ENCODE measurements at places on chromosomes 5 and 9. TPM values are rescaled to one million over a fixed set of nuclear protein-coding genes. Genes with fewer than 3 reads are reported as not detected.
A peak's percentile ranks its signal among the peaks of the same experiment; 100 is the strongest.

GMCL2 gene
- not detected for total RNA-seq

- DNase-seq = no peak
- H3K27me3 ChIP-seq = no peaks in the 10 kb centered on the region
- no peak overlapping the region for H3K4me3 ChIP-seq
- no peak overlapping the region for H3K27ac ChIP-seq
- H3K36me3 ChIP-seq = no peaks in the 10 kb centered on the region
Observed at GRCh38 chr5:11803436-11803835, 100.8 kb downstream of the CTNND2 start.

- peaks cover 54% of the 10 kb centered on the region for H3K4me1 ChIP-seq
- no peak overlapping the region for H3K27ac ChIP-seq
- no peaks in the 10 kb centered on the region for H3K27me3 ChIP-seq
Observed at GRCh38 chr5:138461343-138462125, 3.7 kb upstream of the EGR1 start.

GRCh38 chr5:38816083-38817030 lies 29.5 kb upstream of the OSMR start:
- H3K27me3 ChIP-seq = no peaks in the 10 kb centered on the region
- H3K36me3 ChIP-seq = no peaks in the 10 kb centered on the region
- H3K4me1 ChIP-seq = no peaks in the 10 kb centered on the region
- no peak overlapping the region for H3K4me3 ChIP-seq
- H3K27ac ChIP-seq = no peak overlapping the region

GRCh38 chr5:84215521-84215920 lies 169.2 kb downstream of the EDIL3 start:
- no peaks in the 10 kb centered on the region for H3K4me1 ChIP-seq
- no peak overlapping the region for H3K27ac ChIP-seq
- no peak for DNase-seq

DNA sequence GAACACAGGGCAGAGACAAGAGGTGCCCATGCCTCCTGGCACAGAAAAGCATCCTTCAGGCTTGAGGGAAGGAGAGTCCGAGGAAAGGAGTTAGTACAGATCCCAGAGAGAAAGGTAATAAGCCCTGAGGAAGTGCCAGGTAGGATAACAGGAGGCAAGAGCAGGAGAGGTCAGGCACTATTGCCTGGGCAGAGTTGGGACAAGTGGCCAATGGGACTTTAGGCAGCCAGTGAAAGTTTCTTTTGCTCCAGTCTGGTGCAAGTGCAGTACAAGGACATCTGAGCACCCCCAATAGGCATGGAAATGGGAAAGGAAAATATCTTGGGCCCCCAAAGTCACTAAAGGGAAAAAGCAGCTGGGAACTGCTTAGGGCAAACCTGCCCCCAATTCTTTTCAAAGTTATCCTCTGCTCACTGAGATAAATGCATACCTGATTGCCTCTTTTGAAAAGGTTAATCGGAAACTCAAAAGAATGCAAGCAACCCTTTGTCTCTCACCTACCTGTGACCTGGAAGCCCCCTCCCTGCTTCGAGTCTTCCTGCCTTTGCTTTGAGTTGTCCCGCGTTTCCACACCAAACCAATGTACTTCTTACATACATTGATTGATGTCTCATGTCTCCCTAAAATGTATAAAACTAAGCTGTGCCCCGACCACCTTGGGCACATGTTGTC lies 46.5 kb downstream of the ELOVL7 start:
- no peak for DNase-seq
- H3K36me3 ChIP-seq = no peaks in the 10 kb centered on the region
- H3K4me1 ChIP-seq = no peaks in the 10 kb centered on the region

DNA sequence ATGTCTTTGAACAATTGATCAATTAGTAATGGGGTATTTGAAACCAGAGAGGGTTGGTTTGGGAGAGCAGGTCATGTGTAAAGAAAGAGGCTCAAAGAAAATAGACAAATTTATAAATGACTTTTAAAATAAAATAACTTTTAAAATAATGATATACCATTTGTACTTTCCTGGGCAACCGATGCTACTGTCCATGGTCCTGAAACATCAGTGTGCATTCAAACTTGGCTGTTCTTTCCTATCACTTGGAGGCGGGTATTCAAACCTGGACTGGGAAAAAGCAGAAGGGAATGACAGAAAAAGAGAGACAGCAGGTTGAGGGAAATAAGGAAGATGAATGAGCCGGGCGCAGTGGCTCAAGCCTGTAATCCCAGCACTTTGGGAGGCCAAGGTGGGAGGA lies 1446.4 kb upstream of the WWC1 start:
- H3K4me1 ChIP-seq = no peaks in the 10 kb centered on the region
- H3K36me3 ChIP-seq = no peaks in the 10 kb centered on the region
- H3K27me3 ChIP-seq = no peaks in the 10 kb centered on the region
- DNase-seq = no peak
- H3K4me3 ChIP-seq = no peak overlapping the region

LHX3 gene
- not detected for total RNA-seq

DNA sequence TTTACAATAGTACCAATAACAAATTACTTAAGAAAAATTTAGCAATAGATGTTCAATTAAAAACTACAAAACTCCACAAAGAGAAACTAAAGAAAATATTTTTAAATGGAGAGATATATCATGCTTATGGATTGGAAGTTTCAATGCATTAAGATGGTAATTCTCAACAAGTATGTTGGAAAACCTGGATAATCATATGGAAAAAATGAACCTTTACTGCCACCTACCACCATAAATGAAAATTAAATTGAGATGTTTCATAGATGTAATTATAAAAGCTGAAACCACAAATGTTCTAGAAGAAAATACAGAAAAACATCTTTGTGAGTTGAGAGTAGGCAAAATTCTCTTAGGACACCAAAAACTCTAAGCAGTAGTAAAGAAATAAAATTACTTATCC lies 121.7 kb downstream of the ANKRD18B start:
- H3K36me3 ChIP-seq = no peaks in the 10 kb centered on the region
- no peak overlapping the region for H3K27ac ChIP-seq
- H3K4me1 ChIP-seq = no peaks in the 10 kb centered on the region
- no peak for DNase-seq
- H3K27me3 ChIP-seq = no peaks in the 10 kb centered on the region

DNA sequence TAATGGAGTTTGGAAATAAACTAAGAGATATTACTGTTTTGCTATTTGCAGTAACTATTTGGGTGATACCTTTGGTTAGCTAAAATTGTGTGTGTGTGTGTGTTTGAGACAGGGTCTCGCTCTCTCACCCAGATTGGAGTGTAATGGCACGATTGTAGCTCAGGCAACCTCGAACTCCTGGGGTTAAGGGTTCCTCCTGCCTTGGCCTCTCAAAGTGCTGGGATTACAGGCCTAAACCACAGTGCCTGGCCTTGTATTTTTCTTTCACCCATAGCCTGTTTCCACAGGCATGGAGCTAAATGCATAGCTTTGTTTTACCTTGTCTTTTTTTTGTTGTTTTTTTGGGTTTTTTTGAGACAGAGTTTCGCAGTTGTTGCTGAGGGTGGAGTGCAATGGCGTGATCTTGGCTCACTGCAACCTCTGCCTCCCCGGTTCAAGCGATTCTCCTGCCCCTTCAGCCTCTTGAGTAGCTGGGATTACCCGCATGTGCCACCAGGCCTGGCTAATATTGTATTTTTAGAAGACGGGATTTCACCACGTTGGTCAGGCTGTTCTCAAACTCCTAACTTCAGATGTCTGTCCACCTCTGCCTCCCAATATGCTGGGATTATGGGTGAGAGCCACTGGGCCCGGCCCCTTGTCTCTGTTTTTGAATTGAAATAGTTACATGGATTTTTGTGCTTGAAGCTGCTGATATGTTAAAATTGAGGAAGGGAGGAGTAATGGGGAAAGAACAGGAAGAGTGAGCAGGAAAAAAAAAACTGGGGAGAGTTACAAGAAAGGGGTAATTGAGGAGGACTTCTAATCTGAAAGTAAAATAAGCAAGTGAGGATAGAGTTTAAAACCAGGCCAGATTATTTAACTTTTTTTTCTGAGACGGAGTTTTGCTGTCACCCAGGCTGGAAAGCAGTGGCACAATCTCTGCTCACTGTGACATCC lies 5.7 kb downstream of the GPBP1 start:
- H3K27me3 ChIP-seq = no peaks in the 10 kb centered on the region
- H3K27ac ChIP-seq = peak overlapping the region; percentile 37
- H3K36me3 ChIP-seq = peaks cover 7% of the 10 kb centered on the region
- H3K4me1 ChIP-seq = peaks cover 81% of the 10 kb centered on the region

GRCh38 chr5:6759401-6759800 lies 46.2 kb downstream of the TENT4A start:
- no peaks in the 10 kb centered on the region for H3K4me1 ChIP-seq
- H3K27me3 ChIP-seq = no peaks in the 10 kb centered on the region
- H3K4me3 ChIP-seq = no peak overlapping the region
- no peak for DNase-seq

ANGPTL2 gene
- 29.5 TPM for total RNA-seq

DNA sequence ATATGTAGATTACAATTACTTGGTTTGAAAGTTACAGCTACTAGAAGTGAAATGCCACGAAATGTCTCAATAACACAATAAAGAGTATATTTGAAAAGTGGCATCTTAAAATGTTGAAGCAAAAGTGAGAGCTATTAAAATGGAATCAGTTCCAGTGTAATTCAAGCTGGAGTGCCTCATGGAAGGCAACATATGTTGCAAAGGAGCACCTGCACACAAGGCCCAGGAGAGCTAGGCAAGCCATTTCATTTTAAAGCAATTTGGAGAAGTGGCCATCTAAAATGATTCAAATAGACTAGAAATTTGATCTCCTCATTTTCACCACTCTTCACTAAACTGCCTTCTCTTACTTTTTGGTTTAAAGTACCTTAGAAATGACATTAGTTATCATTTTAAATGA lies 167.8 kb downstream of the GABRB2 start:
- no peaks in the 10 kb centered on the region for H3K36me3 ChIP-seq
- H3K27me3 ChIP-seq = no peaks in the 10 kb centered on the region
- H3K4me3 ChIP-seq = no peak overlapping the region
- no peak for DNase-seq
- no peaks in the 10 kb centered on the region for H3K4me1 ChIP-seq

- no peak for DNase-seq
- H3K36me3 ChIP-seq = no peaks in the 10 kb centered on the region
- peaks cover 10% of the 10 kb centered on the region for H3K4me1 ChIP-seq
- H3K27me3 ChIP-seq = no peaks in the 10 kb centered on the region
- no peak overlapping the region for H3K27ac ChIP-seq
Observed at GRCh38 chr5:138651058-138651766, 76.0 kb upstream of the HSPA9 start.

LYRM7 gene
- total RNA-seq = 8.2 TPM

GRCh38 chr5:54362434-54362833 lies 52.1 kb upstream of the ARL15 start:
- H3K36me3 ChIP-seq = no peaks in the 10 kb centered on the region
- no peak for DNase-seq
- H3K27me3 ChIP-seq = no peaks in the 10 kb centered on the region
- no peak overlapping the region for H3K27ac ChIP-seq
- H3K4me1 ChIP-seq = peaks cover 6% of the 10 kb centered on the region

AK3 gene
- total RNA-seq = 116 TPM

KCNT1 gene
- not detected for total RNA-seq

CD74 gene
- total RNA-seq = 537 TPM

SLC12A7 gene
- total RNA-seq = 21.6 TPM

TPPP gene
- 45.7 TPM for total RNA-seq

GRCh38 chr5:113757508-113757907 lies 244.0 kb downstream of the YTHDC2 start:
- no peaks in the 10 kb centered on the region for H3K27me3 ChIP-seq
- no peaks in the 10 kb centered on the region for H3K36me3 ChIP-seq
- DNase-seq = peak; percentile 37

GHR gene
- 5.3 TPM for total RNA-seq

ESM1 gene
- not detected for total RNA-seq

SLCO4C1 gene
- 0.06 TPM for total RNA-seq

GRCh38 chr5:32280656-32281081 lies 32.1 kb downstream of the MTMR12 start:
- no peak overlapping the region for H3K4me3 ChIP-seq
- no peaks in the 10 kb centered on the region for H3K27me3 ChIP-seq
- peaks cover 27% of the 10 kb centered on the region for H3K4me1 ChIP-seq
- DNase-seq = no peak
- H3K27ac ChIP-seq = no peak overlapping the region

- no peaks in the 10 kb centered on the region for H3K36me3 ChIP-seq
- no peak overlapping the region for H3K4me3 ChIP-seq
- H3K4me1 ChIP-seq = no peaks in the 10 kb centered on the region
- H3K27ac ChIP-seq = no peak overlapping the region
- H3K27me3 ChIP-seq = no peaks in the 10 kb centered on the region
Observed at GRCh38 chr9:83633676-83634075, 10.7 kb downstream of the IDNK start.

- H3K4me1 ChIP-seq = no peaks in the 10 kb centered on the region
- H3K27me3 ChIP-seq = no peaks in the 10 kb centered on the region
- no peak overlapping the region for H3K27ac ChIP-seq
- H3K4me3 ChIP-seq = no peak overlapping the region
- DNase-seq = no peak
Observed at GRCh38 chr5:97929383-97929782, 746.3 kb upstream of the RIOK2 start.

DNA sequence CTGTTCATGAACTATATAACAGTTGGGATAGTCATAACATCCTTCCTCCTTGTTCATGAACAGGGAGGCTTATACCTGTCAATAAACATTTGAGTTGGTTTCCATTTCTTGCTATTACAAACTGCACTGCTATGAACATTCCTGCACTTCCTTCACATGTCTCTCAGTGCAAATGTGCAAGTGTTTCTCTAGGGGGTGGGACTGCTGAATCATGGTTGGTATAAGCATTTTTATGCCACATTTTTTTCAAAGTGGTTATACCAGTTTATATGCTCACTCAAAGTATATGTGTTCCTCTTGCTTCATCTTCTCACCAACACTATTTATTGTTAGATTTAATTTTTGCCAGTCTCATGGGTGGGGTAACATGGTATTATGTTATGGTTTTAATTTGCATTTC lies 25.8 kb upstream of the TPD52L3 start:
- H3K4me1 ChIP-seq = no peaks in the 10 kb centered on the region
- no peaks in the 10 kb centered on the region for H3K36me3 ChIP-seq
- H3K27me3 ChIP-seq = no peaks in the 10 kb centered on the region
- H3K27ac ChIP-seq = no peak overlapping the region
- DNase-seq = no peak

GRCh38 chr5:143824851-143825720 lies 13.1 kb downstream of the HMHB1 start:
- H3K27me3 ChIP-seq = no peaks in the 10 kb centered on the region
- H3K36me3 ChIP-seq = no peaks in the 10 kb centered on the region
- H3K4me3 ChIP-seq = no peak overlapping the region
- H3K27ac ChIP-seq = no peak overlapping the region

GRCh38 chr9:8114826-8115225 lies 315.2 kb upstream of the DMAC1 start:
- DNase-seq = no peak
- H3K4me3 ChIP-seq = no peak overlapping the region
- H3K27ac ChIP-seq = no peak overlapping the region
- H3K36me3 ChIP-seq = no peaks in the 10 kb centered on the region

FAM120AOS gene
- total RNA-seq = 58.6 TPM

DNA sequence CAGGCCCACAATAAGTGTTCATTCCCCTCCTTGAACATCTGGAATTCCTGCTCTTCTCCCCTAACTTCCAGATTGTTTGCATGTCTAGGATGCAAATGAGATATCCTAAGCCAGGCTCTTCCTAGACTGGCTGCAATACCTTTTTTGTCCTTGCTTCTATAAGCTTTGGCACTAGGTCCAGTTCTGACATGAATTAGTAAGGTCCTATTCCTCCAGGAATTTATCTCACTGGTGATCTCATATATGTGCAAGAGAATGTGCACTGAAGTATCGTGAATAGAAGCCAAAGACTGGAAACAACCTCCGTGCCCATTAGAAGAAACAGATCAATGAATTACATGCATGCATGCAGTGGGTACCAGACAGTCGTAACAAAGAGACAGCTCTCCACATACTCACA lies 25.2 kb downstream of the DUSP1 start:
- no peaks in the 10 kb centered on the region for H3K27me3 ChIP-seq
- no peaks in the 10 kb centered on the region for H3K36me3 ChIP-seq

IL9 gene
- not detected for total RNA-seq

All from esophagus muscularis mucosa (tissue), 4 donors.